ENCODE measurements at places on chromosomes 6 and 20.

GRCh38 chr6:68252632-68253031, 382.4 kb upstream of the ADGRB3 start:
- DNase-seq: no peak

DNA sequence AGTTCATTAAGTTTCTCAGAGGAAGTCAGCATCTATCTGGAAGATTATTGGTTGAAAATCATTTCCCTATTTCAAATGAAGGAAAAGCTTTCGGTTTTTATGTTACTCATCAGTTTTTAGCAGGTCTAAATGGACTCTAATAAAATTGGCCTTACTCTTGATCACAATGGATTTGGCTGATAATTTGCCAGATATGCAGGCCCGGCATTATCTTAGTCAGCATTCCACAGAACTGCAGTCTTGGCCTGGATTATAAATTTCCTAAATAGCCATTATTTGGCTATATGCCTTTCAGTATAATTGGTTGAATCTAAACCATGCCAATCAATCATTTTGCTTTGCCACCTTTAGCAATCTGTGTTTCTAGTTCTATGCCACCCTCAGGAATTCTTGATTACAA, 91.7 kb upstream of the KCNQ5 start:
- DNase-seq: no peak

DNA sequence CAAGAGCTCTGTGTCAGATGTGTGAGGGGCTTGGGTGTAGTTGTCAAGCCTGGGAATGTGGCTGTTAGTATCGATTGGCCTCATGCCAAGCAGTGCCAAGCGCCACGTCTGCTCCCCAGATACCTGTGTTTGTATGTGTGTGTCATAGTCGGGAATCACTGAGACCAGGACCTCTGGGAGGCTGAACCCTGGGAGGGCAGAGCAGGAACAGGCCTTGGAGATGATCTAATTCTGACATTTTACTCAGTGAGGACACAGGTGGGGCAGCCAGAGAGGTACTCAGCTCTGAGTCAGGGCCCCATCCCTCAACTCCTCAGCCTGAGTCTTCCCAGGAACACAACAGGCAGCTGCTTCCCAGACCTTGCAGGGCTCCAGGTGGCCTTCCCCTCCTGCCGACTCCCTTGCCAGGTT, 51.2 kb upstream of the FANCE start:
- DNase-seq: no peak

GRCh38 chr20:64042054-64042781, 6.2 kb downstream of the C20orf204 start:
- no peak for DNase-seq

- DNase-seq: peak; percentile 8
Measured at GRCh38 chr20:52379723-52380336, 188.3 kb upstream of the ZFP64 start.

DNA sequence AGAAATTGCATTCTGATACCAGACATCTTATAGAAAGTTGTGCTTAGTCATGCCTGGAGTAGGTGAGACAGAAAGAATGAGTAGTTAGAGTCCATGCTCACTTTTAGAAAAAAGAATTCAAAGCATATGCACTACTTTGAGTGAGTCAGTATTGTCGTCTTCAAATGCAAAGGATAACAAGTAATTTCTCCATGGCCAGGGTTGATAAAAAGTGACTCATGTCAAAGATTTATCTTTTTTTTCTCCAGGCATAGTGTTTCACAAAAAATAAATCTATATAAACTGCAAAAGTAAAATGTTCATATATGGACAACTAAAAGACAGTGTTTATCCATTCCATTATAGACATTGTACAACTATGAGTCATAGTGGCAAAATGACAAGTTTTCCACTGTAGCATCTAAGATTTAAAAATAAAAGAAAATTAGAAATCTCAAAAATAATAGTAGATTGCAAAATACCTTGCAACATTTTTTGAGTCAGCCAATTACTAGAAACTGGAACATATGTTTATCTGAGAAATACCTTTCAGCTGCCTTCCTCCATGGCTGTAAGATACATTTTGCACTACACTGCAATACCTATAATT, 329.6 kb downstream of the GRIK2 start:
- no peak for DNase-seq

- no peak for DNase-seq
Measured at GRCh38 chr20:36826554-36827244, 49.2 kb upstream of the TLDC2 start.

DNA sequence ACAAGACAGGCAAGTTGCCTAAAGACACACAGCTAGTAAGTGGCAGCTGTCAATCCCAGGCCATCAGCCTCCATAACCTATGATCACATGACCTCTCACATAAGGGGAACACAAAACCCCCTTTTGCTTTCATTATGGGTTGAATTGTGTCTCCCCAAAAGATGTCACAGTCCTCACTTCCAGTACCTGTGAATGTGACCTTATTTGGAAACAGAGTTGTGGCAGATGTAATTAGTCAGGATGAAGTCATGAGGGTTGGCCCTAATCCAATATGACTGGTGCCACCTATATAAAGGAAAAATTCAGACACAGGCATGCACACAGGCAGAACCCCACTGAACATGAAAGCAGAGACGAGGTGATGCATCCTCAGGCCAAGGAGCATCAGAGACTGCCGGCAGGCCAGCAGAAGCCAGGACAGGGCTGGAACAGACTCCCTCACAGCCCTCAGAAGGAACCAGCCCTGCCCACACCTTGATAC, 33.6 kb downstream of the GFOD1 start:
- DNase-seq: peak; percentile 77

DNA sequence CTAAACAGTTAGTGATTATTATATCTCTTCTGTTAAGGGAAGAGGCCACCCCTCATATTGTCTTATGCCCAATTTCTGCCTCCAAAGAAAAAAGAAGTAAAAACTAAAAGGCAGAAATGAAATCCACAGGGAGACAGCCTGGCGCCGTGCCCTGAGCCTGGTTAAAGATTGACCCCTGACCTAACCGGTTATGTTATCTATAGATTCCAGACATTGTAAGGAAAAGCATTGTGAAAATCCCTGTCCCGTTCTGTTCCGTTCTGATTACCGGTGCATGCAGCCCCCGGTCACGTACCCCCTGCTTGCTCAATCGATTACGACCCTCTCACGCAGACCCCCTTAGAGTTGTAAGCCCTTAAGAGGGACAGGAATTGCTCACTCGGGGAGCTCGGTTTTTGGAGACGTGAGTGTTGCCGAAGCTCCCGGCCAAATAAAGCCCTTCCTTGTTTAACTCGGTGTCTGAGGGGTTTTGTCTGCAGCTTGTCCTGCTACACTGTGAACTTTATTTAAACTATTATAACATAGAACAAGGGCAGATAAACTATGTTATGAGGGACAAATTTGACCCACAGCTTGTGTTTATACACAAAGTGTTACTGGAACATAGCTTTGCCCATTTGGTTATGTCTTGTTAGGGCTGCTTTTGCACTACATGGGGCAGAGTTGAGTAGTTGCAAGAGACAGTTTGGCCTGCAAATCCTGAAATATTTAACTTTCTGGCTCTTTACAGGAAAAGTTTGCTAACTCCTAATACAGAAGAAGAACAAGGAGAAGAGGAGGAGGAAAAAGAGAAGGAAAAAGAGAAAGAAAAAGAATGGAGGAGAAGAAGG, 49.6 kb downstream of the CD24 start:
- no peak for DNase-seq

DNA sequence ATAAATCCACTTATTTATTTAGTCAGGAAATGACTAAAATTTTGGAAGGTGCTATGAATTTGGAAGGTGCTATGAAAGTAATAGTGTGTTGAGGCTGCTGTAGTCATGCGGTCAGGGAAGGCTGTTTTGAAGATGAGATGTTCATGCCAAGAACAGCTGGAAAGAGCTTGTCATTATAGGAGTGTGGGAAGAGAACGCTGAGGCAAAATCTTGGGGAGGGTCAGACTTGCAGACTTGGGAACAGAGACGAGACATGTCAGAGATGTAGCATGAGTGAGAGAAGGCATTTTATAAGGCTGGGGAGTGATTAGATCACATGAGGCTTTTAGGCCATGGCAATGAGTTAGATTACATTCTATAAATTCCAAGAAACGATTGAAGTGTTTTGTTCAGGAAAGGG, 124.0 kb upstream of the B3GAT2 start:
- DNase-seq: no peak

- no peak for DNase-seq
Measured at GRCh38 chr6:36200154-36200891, 3.8 kb downstream of the BRPF3 start.

DNA sequence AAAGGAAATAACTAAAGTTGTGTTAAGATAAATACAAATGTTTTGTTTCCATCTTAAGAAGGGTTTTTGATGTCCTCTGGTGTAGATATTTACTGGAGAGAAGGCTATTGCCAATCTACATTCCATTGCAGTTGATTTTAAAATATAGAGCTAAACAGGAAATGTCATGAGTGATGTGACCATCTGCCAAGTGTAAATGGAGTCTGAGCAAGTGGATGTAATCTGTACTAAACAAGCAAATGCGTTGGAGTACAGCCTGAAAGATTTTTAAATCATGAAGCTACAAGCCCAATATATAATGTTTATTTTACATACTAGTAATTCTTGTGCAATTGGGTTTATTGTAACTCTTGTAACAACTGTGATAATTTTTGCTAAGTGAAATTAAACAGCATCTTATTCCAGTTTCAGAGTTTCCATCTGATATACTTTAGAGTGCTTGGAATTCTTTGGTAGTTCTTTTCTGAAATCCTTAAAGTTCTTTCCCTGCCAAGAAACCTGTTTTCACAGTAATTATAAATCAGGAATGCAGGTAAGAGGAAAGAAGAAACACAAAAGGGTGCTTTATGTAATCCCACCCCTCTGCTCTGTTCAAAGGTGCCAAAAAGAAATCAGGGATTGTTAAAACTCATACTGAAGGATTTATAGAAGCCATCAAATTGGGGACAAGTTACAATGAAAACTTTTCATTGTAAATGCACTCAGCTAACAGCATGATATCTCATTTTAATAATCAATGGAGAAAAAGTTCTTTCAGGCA, 47.2 kb upstream of the FLRT3 start:
- DNase-seq: no peak

- DNase-seq: no peak
Measured at GRCh38 chr6:16429669-16430068, 191.3 kb downstream of the GMPR start.

DNA sequence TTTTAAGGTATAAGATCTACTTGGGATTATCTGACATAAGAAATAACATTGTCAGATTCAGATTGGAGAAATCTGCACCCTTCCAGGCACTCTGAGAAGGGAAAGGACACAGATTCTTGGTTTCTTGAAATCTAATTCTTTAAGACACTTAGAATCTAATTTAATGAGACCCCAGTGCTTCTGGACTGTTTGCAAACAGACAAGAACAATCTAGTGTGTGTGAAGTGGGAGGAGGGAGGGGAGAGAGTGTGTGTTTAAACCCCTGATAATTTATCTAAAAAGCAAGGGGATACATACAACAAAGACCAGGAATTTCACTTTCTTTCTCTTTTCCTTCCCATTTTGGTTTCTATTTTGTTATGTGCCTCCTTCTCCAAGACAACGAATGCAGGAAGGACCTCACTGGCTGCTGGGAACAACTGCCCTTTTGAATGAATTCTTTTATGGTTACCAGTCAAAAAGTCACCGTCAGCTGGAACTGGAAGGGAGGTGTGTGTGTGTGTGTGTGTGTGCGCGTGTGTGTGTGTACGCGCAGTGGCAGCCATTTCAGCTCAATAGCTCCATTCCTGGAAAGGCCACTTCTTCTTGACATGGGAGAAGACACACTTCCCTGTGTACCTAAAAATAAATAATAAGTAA, 129.4 kb downstream of the BCAS1 start:
- DNase-seq: no peak

DNA sequence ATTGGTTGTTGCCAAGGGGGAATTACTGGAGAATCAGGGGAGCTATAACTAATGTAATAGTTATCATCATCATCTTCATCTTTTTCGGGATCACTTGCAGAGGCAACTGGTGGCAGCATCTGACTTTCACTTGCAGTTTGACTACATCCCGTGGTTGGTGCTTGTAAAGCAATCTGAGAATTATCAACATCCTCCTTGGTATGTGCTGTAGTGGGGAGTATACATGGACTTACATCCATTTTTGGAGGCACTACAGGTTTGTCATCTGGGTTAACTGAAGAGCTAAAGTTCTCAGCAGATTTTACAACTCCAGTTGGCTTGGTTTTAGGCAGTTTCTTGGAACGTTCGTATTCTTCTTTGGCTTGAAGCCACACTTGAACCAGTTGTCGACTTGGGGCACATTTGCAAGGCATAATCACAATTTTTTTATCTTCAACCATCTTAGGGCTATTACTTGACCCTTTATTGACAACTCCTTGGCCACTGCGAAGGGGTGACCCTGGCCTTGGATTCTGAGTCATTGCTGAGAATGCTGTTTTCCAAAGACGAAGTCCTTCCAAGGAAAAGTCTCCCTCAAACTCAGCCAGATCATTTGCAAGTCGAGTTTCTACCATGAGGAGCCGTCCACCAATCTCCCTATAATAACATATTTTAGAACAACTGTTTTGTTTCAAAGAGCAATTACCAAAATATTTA, 115.5 kb downstream of the REV3L start:
- DNase-seq: no peak

DNA sequence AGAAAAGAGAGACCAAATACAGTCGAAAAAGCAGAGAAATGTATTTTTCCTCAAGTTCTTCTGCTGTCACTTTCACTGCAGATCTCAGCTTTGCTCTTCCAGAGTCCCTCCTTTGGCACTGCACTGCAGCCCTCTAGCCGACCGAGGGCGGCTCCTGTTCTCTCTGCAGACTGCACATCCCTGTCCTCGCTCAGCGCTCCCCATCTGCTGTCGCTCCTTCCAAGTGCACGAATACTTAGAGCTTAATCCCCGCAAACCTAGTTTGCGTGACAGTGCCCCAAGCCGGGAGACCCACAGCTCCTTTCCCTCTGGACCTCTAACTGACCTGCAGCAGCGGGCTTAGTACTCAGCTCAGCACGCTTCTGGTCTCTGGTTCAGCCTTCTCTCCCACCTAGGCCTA, 15.2 kb downstream of the RPP21 start:
- DNase-seq: no peak

DNA sequence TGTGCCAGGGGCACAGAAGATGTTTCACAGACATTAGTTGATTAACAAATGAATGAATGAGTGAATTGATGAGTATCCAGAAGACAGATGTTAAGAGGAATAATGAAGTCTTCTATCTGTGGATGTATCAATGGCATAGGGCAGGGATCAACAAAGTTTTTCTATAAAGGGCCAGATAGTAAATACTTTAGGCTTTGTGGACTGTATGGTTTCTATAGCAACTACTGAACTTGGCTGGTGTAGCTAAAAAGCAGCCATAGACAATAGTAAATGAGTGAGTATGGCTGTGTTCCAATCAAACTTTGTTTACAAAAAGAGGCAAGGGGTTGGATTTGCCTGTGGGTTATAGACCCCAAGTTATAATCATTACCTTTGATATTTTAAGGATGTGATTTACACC, 144.0 kb downstream of the PRL start:
- no peak for DNase-seq

DNA sequence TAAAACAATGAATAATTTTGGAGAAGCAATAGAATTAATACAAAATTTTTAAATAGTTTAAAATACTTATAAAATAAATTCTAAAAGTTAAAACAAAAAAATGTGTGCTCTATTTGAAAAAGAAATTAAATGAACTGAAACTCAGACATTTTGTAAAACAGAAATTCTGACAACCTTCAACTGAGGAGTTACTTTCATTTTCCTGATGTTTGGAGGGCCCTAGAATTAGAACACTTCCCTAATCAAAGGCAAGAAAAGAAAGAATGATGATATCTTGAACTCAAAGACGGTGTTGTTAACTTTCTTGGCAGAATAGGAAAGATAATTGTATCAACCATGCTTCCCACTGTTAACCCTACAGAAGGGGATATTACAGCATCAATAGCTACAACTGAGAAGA, 27.9 kb downstream of the SNX14 start:
- no peak for DNase-seq

- DNase-seq: no peak
Measured at GRCh38 chr6:2346078-2346477, 100.7 kb upstream of the GMDS start.
